NCI-H2081 treated with DMSO at 0.1 percent for 48 hours (cell line): ENCODE measurements at places on chromosomes 7 and 10.

GRCh38 chr7:50703654-50704053 lies 79.0 kb downstream of the GRB10 start:
- no peak for DNase-seq

DNA sequence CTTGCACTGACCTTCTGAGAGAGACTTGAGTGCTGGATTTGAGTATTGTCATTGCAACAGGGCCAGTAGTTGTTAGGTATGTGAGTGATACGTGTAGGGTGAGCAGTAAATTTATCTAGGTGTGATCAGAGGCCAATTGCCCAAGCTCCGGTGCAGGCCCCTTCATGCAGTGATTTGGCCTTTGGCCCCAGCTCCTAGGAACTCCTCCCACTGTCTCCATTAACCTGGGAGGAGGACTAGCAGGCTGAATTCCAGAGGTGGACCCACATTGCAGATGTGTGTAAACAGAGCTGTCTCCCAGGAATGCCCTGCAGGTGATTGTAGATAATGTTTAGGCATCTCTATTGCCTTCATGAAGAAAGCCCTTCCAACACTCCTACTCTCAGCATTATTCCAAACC lies 19.5 kb downstream of the TCF7L2 start:
- no peak for DNase-seq

DNA sequence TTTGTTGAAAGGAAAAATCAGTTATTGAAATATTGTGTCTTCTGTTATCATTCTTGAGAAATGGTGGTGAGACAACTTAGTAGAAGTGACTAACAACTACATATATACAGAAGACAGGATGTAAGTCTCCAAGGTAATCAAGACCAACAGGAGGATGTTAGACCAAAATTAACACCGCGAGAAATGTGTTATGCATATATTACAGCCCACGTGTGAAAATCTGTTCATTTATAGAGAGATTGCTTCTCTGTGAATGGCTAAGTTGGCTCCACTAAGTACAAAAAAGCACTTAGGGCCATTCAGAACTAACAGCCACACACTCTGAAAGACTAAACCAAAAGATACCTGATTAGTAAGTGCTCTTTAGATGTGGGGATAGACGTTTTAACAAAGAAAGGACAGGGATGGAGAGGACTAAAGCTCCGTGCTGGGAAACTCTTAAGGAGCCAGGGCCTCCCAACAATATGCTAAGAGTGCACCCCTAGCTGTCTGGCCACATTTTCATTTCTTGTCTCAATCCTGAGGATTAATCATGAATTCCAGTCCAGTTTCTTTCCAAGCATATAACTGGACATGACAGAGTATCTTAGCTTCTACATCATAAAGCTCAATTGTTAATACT lies 26.5 kb downstream of the HDAC9 start:
- no peak for DNase-seq

DNA sequence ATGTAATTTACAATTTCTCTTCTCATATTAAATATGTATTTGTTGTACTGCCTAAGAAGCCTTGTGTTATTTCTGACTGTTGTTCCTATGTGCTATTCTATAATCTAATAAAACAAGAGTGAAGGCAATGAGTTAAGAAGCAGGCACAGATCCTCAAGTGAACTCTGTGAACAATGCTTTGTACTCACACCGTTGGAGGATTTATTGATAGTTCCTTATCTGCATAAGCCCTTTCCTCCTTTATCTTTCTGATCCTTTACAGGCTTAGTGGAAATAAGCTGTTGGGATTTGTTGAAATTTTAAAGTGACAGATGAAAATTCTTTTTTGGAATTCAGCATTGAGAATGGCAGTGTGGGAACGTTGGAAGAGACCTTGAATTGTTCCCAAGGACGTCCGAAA lies 329.6 kb upstream of the NPVF start:
- DNase-seq, result no peak

GRCh38 chr10:71811351-71811750 lies 38.0 kb upstream of the VSIR start:
- no peak for DNase-seq

- DNase-seq, result no peak
Observed at GRCh38 chr10:30917789-30918188, 113.9 kb downstream of the ZNF438 start.

GRCh38 chr7:45149606-45150005 lies 8.0 kb upstream of the RAMP3 start:
- DNase-seq, result no peak

DNA sequence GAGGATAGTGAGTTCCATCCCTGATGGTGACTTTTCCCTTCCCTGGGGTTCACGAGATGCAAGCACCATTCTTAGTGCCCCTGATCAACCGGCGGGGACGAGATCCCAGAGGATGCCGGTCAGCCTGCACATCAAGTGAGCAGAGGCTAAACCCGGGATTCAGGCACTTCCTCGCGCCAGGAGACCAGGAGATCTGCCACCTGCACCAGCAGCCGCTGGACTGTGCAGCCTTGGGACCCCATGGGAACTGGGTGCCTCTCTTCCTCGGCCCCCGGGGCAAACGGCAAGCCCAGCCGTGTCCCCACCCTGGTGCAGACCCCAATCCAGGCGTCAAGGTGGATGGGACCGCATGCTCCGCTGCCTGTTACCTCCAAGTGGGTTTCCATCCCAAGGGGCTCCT lies 88.5 kb downstream of the TCERG1L start:
- no peak for DNase-seq

GRCh38 chr7:126450269-126450671 lies 802.5 kb downstream of the GRM8 start:
- no peak for DNase-seq

- DNase-seq, result no peak
Observed at GRCh38 chr10:46002916-46003693, 27.3 kb downstream of the NCOA4 start.

DNA sequence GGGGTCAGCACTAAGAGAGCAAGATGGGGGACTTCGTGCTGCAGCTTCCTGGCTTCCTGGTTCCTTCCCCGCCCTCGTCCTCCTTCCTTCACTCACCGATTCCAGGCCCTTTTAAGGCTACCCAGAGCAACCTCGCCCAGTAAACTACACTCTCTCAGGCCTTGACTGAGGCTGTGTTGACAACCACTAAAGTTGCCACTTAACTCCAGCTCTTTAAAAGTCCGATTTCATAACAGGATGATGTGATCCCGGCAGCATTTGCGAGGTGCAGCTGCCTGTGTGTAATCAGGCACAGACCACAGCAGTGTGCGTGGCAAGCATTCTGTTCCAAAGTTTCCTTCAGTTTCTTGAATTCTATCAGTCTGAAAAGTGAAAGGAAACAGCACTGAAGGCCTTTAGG lies 110.6 kb downstream of the RAB11FIP2 start:
- no peak for DNase-seq

DNA sequence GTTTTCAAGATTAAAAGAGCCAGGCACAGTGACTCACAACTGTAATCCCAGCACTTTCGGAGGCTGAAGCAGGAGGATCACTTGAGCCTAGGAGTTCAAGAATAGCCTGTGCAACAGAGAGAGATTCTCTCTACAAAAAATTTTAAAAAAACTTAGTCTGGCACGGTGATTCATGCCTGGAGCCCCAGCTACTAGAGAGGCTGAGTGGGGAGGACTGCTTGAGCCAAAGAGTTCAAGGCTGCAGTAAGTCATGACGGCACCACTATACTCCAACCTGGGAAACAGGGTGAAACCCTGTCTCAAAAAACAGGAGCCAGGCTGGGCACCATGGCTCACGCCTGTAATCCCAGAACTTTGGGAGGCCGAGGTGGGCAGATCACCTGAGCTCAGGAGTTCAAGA lies 86.6 kb upstream of the KCTD7 start:
- no peak for DNase-seq

GRCh38 chr10:102665904-102666509 lies 21.7 kb downstream of the TRIM8 start:
- no peak for DNase-seq

GRCh38 chr10:129498680-129499079 lies 31.6 kb downstream of the MGMT start:
- DNase-seq, result no peak

- DNase-seq, result no peak
Observed at GRCh38 chr7:73895626-73896025, 34.7 kb downstream of the TMEM270 start.

- DNase-seq, result no peak
Observed at GRCh38 chr10:3666525-3667302, 118.3 kb downstream of the KLF6 start.

GRCh38 chr7:94687810-94688209 lies 31.9 kb upstream of the SGCE start:
- DNase-seq, result no peak

- DNase-seq, result no peak
Observed at GRCh38 chr7:112421666-112422486, 28.4 kb upstream of the IFRD1 start.

- no peak for DNase-seq
Observed at GRCh38 chr7:19964246-19964645, 190.8 kb upstream of the TMEM196 start.

GRCh38 chr7:116810267-116811116 lies 51.9 kb upstream of the CAPZA2 start:
- no peak for DNase-seq

DNA sequence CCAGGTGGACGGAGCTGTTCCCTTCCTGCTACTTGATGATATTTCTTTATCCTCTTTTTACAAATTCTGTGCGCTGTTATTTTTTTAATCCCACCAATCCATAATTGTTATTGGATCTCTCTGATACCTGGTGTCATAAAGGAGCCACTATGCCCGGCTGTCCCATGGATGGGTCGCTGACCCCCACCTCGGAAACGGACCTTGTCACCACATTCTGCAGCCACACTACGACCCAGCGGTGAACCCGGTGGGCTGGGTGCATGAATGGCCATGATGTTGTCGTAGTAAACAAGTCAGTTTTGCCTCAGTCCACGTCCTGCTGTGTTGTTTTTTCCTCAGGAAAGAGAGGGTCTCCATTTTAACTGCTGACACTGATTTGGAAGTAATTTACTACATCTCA lies 112.2 kb downstream of the PKD1L1 start:
- no peak for DNase-seq

GRCh38 chr10:95275726-95276366 lies 15.0 kb downstream of the PDLIM1 start:
- DNase-seq, result no peak

- no peak for DNase-seq
Observed at GRCh38 chr7:94656658-94656924, 658 bp upstream of the SGCE start.

- no peak for DNase-seq
Observed at GRCh38 chr10:10418387-10418786, 599.3 kb upstream of the CELF2 start.

GRCh38 chr7:101363734-101364374 lies 1.2 kb downstream of the COL26A1 start:
- DNase-seq, result no peak

DNA sequence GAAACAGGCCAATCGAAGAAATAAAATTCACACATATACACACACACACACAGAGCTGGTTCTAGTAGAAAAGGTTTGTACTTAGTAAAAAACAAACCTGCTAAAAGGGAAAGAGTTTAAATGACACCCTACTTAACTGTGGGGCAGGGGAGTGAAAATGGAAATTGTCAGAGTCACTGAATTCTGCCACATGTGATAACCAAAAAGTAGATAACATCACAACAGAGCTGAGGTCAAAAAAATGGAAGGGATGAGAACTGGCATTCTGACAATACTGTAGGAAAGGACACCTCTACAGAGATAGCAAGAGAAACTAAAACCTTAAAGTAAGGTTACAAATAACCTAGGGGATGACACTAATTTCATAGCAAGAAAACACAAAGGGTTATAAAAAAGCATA lies 74.6 kb downstream of the CACUL1 start:
- DNase-seq, result no peak

- no peak for DNase-seq
Observed at GRCh38 chr10:100620087-100620835, 84.5 kb downstream of the HIF1AN start.

DNA sequence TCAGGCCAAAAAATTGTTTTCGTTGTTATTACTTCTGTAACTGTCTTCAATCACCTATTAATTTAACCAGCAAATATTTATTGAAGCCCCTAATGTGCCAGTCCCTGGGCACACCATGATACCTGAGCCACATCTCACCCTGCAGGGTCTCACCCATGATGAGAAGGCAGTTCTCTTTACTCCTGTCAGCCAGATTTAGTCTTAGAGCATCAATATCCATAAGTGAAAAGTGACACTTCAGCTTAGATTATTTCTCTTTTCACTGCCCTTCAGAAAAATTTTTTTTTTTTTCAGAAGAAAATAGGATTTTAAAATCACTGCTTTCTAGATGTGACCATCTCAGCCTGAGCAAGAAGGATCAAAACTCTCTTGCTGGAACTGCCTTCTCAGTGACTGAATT lies 258.6 kb upstream of the NFE2L3 start:
- no peak for DNase-seq

- DNase-seq, result no peak
Observed at GRCh38 chr7:35037211-35037525, at the start of gene DPY19L1. Gene DPY19L1, minus strand, starts transcription at chr7:35037485. Its CDS starts 91 bp downstream, at chr7:35037394.

- no peak for DNase-seq
Observed at GRCh38 chr10:3072641-3073360, 5.5 kb downstream of the PFKP start.

DNA sequence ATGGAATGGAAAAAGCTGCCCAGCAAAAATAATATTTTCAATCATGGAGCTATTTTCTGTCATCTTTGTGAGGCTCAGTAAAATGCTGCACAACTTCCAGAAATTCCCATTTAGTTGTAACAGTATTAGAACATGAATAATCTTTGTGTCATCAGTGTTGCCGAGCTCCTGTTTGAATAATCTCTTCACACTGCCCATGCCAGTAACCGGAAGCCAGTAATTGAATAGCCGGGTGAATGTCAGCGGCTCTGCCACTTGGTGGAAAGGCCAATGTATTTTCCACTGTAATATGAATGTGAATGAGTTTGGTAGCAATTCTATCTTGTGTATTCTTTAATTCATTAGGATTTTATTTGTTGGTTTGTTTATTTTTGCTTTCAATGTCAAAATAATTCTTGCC lies 172.5 kb upstream of the INSYN2A start:
- no peak for DNase-seq

DNA sequence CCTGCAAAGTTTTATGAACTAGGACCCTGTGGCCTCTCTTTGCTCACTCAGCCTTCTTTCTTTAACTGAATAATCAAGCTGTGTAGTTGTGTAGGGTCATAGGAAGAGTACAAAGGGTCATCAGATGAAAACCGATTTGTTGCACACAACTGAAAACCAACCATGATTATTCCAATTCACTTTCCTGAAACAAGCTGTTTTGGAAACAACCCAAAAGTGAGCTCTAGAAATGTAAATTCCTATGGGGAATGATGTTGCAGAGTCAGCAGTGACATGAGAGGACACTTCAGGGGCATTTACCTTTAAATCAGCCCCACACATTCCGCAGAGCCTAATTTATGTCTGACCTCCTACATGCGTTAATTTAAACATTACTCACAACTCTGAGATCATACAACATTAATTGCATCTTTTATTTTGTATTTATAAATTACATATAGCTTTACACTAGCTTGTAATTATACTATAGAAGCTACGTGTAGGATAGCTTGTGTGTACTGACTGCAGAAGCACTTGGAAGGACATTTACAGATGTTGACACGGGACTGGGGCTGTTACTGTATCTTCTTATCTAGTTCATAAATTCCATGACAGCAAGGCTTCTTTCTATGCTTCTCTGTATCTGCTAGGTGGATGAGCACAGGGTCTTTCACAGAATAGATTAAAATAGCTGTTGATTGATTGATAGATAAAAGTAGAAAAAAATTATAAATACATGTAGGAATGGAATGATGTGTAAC lies 139.9 kb upstream of the AKR1E2 start:
- DNase-seq, result no peak
